ENCODE measurements at places on chromosomes 2 and 18. TPM values are rescaled to one million over a fixed set of nuclear protein-coding genes. Genes with fewer than 3 reads are reported as not detected.

The SP100 gene
- polyA plus RNA-seq: not detected

The CHST10 gene
- 76.1 TPM for polyA plus RNA-seq

The RTP5 gene
- polyA plus RNA-seq: 1.2 TPM

The RABL2A gene
- polyA plus RNA-seq: 26.7 TPM

The CAPN14 gene
- 3.0 TPM for polyA plus RNA-seq

The PDK1 gene
- polyA plus RNA-seq: 19.3 TPM

Data from neural cell (in vitro differentiated cells).